ENCODE measurements at places on chromosomes 3 and 15.

DNA sequence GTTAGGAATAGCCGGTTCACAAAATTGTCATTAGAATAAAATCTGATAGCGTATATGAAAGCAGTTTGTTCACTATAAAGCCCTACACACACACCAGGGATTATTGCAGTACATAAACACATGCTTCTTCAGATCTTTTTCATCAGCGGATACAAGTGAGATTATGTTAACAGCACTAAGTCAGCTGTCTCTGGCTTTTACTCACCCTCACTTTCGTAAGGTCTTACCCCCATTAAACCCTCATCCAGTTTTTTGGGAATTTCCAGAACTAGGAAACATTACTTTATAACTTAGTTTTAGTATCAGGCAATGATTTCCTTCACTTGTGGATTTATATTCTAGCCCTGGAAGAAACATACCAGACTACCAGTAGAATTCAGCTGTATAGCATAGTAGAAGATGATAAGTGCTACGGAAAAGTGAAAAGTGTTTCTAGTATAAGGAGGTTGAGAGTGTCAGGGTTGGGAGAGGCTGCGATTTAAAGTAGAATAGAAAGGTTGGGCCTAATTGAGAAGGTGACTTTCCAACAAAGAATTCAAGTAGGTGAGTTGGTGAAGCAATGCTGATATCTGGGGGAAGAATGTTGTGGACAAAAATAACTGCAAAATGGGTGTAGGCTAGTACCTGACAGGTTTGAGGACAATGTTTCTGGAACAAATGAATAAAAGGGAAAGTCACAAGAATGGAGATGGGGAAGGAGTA, 22.7 kb downstream of the TMEM207 start:
- no peak for DNase-seq

DNA sequence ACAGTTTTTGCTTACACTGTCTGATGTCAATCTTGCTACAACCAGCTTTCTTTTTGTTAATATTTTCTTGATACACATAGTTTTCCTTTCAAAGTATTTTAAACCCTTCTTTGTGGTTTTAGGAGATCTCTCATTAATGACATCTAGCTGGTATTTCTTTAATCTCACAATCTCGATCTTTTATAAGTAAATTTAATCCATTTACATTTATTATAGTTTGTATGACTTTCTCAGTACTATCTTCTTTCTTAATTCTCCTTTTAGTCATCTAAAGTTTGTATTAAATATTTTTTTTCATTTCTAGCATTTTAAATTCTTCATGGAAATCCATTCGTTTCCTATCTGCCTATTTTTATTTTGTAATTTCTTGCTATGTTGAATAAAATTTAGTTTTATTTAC, 55.4 kb downstream of the MRPL3 start:
- DNase-seq: no peak

DNA sequence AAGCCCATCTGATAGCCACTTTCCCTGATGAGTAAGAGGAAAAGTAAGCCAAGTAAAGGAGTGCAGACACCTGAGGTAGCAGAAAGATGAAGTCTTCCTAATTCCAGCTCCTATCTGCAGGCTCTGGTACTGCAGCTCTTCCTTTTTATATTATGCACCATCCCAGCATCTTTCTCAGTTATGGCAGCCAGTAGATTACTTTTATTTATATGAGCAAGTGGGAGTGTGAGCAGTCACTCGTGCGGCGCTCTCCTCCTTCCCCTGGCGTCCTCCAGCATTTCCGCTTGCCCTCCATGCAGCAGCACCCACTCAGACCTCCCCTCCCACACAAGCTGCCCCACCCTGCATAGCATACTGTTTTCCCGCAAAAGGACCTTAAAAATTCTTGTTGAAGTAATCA, 465.9 kb upstream of the DPPA4 start:
- DNase-seq: no peak

DNA sequence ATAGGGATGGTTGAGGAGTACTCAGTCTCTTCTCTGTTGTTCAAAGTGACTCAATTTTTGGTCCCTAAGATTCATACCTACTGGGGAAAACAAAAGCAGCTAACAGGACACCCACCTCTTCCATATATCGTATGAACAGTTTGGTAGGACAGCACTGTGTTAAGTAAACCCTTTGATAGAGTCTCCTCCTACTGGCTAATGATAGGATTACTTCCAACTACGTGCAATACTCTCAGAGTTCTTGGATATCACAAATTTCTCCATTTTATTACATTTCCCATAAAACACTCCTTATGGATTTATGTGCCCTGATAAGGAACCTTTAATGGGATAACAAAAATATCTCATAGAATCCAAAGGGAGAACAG, 200.2 kb upstream of the GOLGA6L4 start:
- DNase-seq: no peak

DNA sequence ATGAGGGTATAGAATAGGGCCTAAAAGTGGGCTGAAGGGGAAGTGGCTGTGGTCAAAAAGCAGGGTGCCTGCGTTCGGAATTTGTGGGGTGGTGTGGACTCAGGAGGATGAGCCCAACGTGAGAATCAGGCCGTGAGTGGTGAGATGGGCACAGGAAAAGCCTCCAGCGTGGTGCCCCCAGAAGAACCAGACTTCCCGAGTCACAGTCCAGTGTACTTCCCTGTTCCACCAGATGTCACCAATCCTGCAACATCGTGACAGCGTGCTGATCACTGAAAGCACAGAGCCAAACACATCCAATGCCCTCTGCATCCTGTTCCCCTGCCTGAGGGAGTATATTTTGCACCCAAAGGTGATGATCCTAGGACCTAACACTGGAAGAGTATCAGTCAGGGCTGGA, 20.8 kb upstream of the ACAN start:
- no peak for DNase-seq

GRCh38 chr3:53944028-53944427, 52.4 kb upstream of the SELENOK start:
- DNase-seq: no peak

DNA sequence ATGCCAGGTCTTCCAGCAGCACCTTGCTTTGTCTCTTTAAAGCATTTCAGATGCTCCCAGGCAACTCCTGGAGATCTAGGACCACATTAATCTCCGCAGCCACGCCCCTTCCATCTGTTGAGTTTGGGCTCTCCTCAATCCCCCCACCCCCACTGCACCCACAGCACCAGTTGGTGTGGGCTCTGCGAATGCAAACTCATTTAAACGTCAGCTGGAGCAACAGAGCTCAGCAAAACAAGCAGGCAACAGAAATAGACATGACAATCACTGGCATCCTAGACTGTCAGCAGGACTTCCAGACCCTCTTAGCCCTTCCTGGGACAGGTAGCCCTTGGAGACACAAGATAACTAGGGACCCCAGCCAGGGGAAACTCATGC, 106.9 kb downstream of the LSM3 start:
- DNase-seq: no peak

GRCh38 chr3:148711981-148712666, 14.4 kb downstream of the AGTR1 start:
- DNase-seq: no peak

- no peak for DNase-seq
Measured at GRCh38 chr3:121592856-121593702, at the start of gene FBXO40. TSS of gene FBXO40 (plus strand) at chr3:121593379. CDS start at chr3:121620576, 27,197 bp downstream.

GRCh38 chr3:187777331-187777941, 32.2 kb upstream of the BCL6 start:
- DNase-seq: no peak

GRCh38 chr3:150248888-150249681, 159.0 kb upstream of the TSC22D2 start:
- DNase-seq: no peak

DNA sequence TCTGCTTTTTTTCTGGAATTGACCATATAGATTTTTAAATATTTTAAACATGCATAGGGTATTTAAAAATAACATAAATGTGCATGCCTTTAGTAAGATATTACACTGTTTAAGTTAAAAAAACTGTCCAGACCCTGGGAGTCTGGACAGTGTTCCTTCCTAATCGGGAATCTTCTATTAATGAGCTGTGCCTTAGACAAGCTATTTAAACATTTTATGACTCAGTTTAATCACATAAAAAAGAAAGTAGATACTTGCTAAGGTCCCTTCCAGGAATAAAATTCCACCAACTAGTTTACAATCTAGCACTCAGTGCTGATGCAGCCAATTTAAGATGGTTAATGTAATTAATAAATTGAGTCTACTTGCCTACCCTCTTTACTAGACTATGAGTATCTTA, 140.4 kb upstream of the DPH6 start:
- DNase-seq: no peak

DNA sequence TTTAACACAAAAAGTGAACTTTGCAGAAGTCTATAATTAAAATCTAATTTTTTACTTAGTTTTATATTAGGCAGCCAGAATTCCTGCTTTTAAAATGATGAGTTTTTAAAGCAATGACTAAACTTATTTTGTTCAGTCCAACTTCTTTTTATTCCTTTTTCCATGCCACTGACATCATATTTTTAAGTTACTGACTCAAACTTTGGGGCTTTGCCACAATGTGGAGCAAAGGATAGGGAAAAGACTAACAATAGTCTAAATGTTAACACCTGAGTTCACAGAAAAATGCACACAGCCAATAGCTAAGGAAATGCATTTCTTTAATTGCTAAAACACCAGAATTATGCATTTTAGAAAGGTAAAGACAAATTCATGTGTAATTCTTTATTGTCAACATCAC, 647.6 kb upstream of the DPPA4 start:
- DNase-seq: no peak

DNA sequence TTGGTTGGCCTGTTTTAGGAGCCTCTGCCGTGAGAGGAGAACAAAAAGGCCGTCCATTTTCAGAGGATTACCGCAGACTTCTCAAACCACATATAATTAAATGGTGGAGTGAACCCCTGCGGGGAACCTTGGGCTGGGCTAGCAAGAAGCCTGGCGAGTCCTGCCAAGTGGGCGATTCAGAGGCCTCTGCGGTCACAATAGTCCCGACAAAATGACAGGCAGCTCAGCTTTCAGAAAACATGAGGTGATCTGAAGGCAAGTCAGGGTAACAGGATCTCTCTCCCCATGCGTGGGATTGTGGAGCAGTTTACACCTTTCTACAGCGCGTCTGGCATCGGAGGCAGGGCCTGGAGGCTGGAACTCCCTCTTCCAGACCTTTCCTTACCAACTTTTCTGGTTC, 134.8 kb downstream of the ASB7 start:
- no peak for DNase-seq
